ENCODE measurements at places on chromosomes 11 and 22.

- DNase-seq = no peak
Measured at GRCh38 chr11:104620991-104621390, 277.3 kb downstream of the CASP12 start.

DNA sequence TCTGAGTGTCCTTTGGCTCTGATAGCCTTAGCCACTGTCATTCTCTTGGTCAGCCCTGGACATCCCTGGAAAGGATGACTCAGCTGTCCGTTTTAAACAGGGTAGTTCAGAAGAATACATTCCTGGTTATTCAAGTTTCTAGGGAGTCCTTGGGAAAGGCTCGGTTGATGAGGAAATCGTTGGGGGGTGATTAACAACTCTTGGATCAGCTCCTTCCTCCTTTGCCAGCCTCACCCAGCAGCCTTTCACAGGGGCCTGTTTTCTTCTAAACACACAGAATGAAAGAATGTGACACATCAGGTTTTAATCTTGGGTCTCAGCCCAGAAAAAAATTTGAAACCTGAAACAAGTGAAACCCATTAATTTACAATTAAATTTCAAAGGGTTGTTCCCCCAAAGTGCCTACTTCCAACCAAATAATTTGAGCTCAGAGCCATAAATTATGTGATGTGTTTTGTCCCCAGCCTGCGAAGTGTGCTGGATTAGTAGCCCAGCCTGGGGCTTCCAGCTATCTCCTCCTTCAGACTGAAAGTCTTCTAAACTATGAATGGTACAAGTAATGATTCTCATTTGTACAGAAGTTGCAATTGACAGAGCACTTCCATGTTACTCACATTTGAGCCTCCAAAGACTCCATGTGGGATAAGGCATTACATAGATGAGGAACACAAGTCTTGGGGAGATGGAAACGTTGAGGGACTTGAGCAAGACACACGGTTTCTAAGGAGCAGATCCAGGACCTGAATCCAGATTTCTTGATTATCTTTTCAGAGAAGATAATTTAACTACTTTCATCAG is 19.3 kb upstream of the MRGPRX2 start:
- no peak for DNase-seq

- DNase-seq = peak; percentile 4
Measured at GRCh38 chr11:10455637-10456487, 798 bp downstream of the AMPD3 start.

GRCh38 chr11:92131289-92131865 is 93.2 kb upstream of the FAT3 start:
- no peak for DNase-seq

DNA sequence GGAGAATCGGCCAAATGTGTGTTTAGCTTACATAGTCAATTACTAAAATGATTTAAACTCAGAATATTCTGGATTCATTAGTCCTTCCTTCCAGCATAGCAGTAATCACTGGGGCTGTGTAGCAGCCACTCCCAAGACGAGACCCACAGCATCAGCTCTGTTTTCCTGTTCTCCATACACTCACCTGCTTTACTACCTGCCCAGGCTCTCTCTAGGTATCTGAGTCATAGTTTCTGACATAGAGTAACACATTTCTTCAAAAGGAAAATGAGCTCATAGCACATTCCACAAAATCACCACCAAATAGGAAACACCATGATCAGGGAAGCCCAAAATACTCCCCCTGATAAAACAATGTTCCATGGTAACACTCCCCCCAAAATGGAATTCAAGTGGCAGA is 22.9 kb downstream of the MORC2 start:
- no peak for DNase-seq

DNA sequence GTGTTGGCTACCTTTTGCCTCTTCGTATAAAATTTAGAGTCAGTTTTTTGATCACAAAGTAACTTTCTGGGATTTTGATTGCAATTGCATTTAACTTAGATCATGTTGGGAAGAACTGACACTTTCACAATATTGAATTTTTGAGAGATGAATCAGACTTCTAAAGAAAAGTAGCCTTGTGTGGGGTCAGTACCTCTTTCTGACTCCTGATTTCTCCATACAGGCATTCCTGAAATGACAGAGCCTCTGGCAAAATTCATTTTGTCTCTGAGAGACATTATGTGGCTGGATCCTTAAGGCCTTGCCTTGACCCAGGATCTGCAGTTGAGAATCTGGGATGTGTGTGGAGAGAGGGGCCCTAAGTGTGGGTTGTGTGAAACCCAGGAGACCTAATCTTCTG is 37.8 kb downstream of the PPFIBP2 start:
- DNase-seq = no peak

GRCh38 chr11:131683131-131683530 is 312.7 kb downstream of the NTM start:
- DNase-seq = no peak

DNA sequence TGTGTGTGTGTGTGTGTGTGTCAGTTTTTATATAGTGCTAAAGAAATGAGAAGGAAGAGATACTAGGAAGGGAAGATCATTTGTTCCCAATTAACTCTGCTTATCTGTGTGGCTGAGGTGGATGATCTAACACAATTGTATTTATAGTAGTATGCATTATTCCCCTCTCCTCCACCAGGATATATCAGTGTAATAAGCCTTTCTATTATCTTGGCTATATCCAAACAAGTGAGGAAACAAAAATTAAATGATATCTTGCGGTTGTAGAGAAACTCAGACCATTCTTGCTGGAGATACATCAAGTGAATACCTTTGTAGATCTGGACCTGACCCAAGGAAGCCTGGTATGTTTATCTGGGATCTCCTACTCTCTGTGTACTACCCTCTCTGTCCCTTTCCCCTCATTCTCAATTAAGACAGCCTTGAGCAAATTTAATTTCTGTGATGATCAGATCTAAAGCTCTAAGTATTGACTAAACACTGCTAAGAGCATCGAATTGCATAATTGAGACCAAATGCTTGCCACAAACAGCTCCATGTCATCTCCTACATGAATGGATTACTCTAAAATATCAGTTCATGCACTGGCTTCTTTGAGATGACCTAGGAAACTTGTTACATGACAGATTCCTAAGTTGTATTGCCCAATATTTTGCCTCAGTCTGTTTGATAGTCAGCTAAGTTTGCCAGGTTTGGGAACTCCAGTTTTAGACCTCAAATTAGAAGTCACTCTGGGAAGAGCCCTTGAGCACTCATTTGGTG is 185.3 kb upstream of the CTSC start:
- DNase-seq = no peak
